IMR-90 (cell line): ENCODE measurements at places on chromosomes 3 and 15. TPM values are rescaled to one million over a fixed set of nuclear protein-coding genes. Genes with fewer than 3 reads are reported as not detected.

SUCLG2 gene
- total RNA-seq: 34.6 and 45.5 TPM in 2 replicates

GOLGA8Q gene
- 0.18 and 0.28 TPM in 2 replicates for total RNA-seq

PEX11A gene
- 7.8 and 10.2 TPM in 2 replicates for total RNA-seq

GRCh38 chr15:48458876-48459275, 127.6 kb downstream of the DUT start:
- peak; percentile 64 for DNase-seq
- H3K4me1 ChIP-seq: peaks cover 12% of the 10 kb centered on the region
- peaks cover 51% of the 10 kb centered on the region for H3K36me3 ChIP-seq
- peak overlapping the region; percentile 94 for H3K27ac ChIP-seq
- H3K27me3 ChIP-seq: no peaks in the 10 kb centered on the region

GRCh38 chr15:88141269-88141889, 115.2 kb downstream of the NTRK3 start:
- no peak overlapping the region for H3K4me3 ChIP-seq
- H3K27ac ChIP-seq: no peak overlapping the region
- H3K36me3 ChIP-seq: no peaks in the 10 kb centered on the region

GRCh38 chr3:14124223-14124614, 451 bp downstream of the CHCHD4 start:
- H3K27me3 ChIP-seq: no peaks in the 10 kb centered on the region
- peaks cover 15% of the 10 kb centered on the region for H3K4me1 ChIP-seq
- peak overlapping the region; percentile 39 for H3K27ac ChIP-seq
- H3K4me3 ChIP-seq: peak overlapping the region; percentile 64
- peaks cover 14% of the 10 kb centered on the region for H3K36me3 ChIP-seq

DNA sequence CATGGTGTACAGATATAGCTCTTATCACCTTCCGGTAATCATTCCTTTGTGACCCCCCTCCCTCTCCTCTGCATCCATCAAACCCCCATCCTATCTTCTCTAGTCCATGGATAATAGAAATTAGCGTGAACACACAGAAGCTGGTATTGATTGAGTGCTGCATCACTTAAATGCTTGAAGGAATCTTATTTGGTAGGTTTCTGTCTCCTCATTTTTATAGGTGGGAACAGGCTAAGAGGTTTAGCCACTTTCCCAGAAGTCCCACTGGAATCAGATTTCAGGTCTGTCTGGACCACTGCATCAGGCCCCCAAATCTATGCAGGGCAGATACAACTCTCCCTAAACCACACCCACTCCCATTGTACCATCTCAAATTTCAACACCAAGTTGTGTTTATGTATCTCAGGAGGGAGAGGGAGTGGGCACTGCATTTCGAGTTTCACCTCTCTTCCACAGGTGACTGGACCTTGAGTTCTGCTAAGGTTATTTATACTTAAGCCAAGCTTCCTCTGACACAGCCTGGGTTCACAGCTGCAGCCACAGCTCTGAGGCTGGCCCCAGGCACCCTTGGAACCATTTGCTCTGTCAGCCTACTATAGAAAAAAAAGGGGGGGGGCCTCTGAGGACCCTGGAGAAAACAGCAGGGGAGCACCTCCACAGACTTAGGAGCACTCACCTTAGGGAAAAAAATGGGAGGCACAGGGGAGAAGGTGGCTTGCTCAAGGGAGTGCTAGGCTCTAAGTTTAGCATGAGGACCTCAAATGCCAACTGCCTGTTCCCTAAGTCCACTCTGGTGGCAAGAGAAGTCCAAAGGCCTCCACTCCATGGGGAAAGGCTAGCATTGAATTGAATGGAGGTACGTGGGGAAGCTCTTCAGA, 2.1 kb upstream of the NMB start:
- no peak overlapping the region for H3K4me3 ChIP-seq
- no peaks in the 10 kb centered on the region for H3K27me3 ChIP-seq
- DNase-seq: no peak
- H3K4me1 ChIP-seq: peaks cover 7% of the 10 kb centered on the region
- H3K27ac ChIP-seq: no peak overlapping the region
- 0 out of 2 replicates have a peak, but pooled peaks cover 1% of the 10 kb centered on the region for H3K36me3 ChIP-seq

GRCh38 chr15:52532427-52532826, 3.7 kb upstream of the MYO5A start:
- no peak overlapping the region for H3K4me3 ChIP-seq
- H3K27ac ChIP-seq: no peak overlapping the region
- no peaks in the 10 kb centered on the region for H3K36me3 ChIP-seq
- 0 out of 2 replicates have a peak, but pooled peaks cover 3% of the 10 kb centered on the region for H3K4me1 ChIP-seq
